ENCODE measurements at places on chromosomes 2 and 18. TPM values are rescaled to one million over a fixed set of nuclear protein-coding genes. Genes with fewer than 3 reads are reported as not detected.

GRCh38 chr2:71691747-71692441 lies 238.5 kb downstream of the DYSF start:
- no peak overlapping the region for H3K4me3 ChIP-seq
- no peak overlapping the region for H3K27ac ChIP-seq
- DNase-seq, result no peak
- H3K27me3 ChIP-seq, result no peaks in the 10 kb centered on the region
- H3K4me1 ChIP-seq, result peaks cover 28% of the 10 kb centered on the region

- H3K27ac ChIP-seq, result no peak overlapping the region
- no peaks in the 10 kb centered on the region for H3K4me1 ChIP-seq
- no peak overlapping the region for H3K4me3 ChIP-seq
- no peaks in the 10 kb centered on the region for H3K27me3 ChIP-seq
- H3K36me3 ChIP-seq, result no peaks in the 10 kb centered on the region
Observed at GRCh38 chr2:41160439-41160838, 708.5 kb upstream of the SLC8A1 start.

DNA sequence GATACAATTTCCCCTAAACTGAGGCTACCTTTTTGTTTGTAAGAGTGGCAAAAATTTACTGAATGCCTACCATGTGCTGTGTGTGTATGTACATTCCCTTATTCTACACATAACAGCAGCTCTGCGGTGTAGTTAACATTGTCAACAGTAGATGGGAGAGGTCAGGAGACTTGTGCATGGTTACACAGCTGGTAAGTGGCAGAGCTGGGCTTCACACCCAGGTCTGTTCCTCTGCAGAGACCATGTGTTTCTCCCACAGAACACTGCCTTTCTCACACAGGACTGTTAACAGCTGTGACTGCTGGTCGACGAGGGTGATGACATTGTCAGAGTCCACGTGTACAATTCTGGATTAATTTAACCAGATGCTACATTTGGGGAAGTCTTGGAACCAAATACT lies 49.1 kb downstream of the EML6 start:
- DNase-seq, result no peak
- no peak overlapping the region for H3K4me3 ChIP-seq
- no peak overlapping the region for H3K27ac ChIP-seq
- no peaks in the 10 kb centered on the region for H3K36me3 ChIP-seq
- no peaks in the 10 kb centered on the region for H3K4me1 ChIP-seq

DNA sequence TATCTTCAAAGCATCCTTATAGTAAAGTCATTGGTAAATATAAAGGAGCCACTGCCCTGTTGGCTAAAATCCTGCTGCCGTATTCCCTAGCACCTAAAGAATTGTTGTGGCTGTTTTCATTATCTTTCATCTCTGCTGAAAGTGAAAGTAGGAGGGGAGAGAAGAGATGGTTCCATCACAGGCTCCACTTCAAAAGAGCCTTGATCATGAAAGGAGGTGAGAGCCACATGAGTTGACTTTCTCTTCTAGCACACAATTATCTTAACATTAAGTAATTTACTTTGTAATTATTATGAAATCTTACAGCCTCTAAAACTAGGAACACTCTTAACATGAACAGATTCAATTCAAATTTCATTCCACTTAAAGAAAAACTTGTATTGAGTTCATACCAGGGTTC lies 1050.9 kb upstream of the LRRTM1 start:
- H3K27me3 ChIP-seq, result no peaks in the 10 kb centered on the region
- H3K4me1 ChIP-seq, result no peaks in the 10 kb centered on the region
- no peak overlapping the region for H3K4me3 ChIP-seq
- no peaks in the 10 kb centered on the region for H3K36me3 ChIP-seq
- H3K27ac ChIP-seq, result no peak overlapping the region
- DNase-seq, result no peak

DNA sequence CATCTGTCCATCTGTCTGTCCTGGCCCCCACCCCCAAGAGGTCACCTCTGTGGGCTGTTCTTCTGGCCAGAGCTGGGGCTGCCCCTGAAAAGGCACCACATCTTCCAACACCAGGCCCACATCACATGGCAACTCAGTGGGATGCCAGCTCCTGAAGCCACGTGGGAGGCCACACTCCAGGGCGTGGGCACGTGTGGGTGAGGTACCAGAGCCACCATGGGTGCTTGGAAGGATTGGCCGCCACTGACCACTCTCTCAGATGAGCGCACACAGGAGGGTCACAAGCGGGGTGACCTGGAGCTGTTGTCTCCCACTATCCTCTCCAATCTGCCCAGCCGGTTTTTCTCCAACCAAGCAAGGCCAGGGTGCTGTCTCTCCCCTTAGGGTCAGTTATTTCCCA lies 197.9 kb downstream of the TFCP2L1 start:
- no peaks in the 10 kb centered on the region for H3K36me3 ChIP-seq
- peaks cover 23% of the 10 kb centered on the region for H3K4me1 ChIP-seq
- peaks cover 7% of the 10 kb centered on the region for H3K27me3 ChIP-seq
- no peak for DNase-seq

GRCh38 chr2:65527451-65528240 lies 95.2 kb upstream of the SPRED2 start:
- no peaks in the 10 kb centered on the region for H3K36me3 ChIP-seq
- DNase-seq, result no peak
- H3K4me3 ChIP-seq, result no peak overlapping the region
- no peaks in the 10 kb centered on the region for H3K27me3 ChIP-seq

GRCh38 chr2:25323610-25324189 lies 18.0 kb downstream of the DNMT3A start:
- peaks cover 34% of the 10 kb centered on the region for H3K4me1 ChIP-seq
- no peaks in the 10 kb centered on the region for H3K27me3 ChIP-seq
- no peak for DNase-seq
- H3K27ac ChIP-seq, result no peak overlapping the region
- H3K4me3 ChIP-seq, result no peak overlapping the region

GRCh38 chr18:74115046-74115445 lies 32.6 kb downstream of the FBXO15 start:
- no peaks in the 10 kb centered on the region for H3K36me3 ChIP-seq
- H3K4me1 ChIP-seq, result no peaks in the 10 kb centered on the region
- H3K27ac ChIP-seq, result no peak overlapping the region

- DNase-seq, result no peak
- no peaks in the 10 kb centered on the region for H3K36me3 ChIP-seq
- no peaks in the 10 kb centered on the region for H3K4me1 ChIP-seq
- H3K27me3 ChIP-seq, result no peaks in the 10 kb centered on the region
Observed at GRCh38 chr18:31581498-31582197, 10.0 kb upstream of the TTR start.

DNA sequence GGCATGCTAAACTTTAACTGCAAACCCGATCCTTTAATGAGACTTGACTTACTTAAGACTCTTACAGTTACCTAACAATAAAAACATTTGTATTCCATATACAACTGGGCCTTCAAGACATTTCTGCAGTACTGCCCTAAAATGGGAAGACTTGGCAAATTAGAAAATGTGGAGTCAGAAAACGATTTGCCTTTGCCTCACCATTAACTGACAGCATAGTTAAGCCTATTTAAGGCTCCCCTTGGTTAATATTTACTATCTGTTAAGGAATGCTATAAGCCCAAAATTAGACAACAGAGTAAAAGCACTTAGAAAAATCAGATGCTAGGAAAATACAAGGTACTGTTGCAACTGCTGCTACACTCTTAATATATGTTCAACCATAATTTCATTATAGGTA lies 18.7 kb downstream of the TYW5 start:
- no peak overlapping the region for H3K27ac ChIP-seq
- H3K36me3 ChIP-seq, result peaks cover 10% of the 10 kb centered on the region
- no peak for DNase-seq
- no peaks in the 10 kb centered on the region for H3K4me1 ChIP-seq
- no peak overlapping the region for H3K4me3 ChIP-seq

- peaks cover 2% of the 10 kb centered on the region for H3K36me3 ChIP-seq
- H3K4me3 ChIP-seq, result no peak overlapping the region
- DNase-seq, result no peak
- no peak overlapping the region for H3K27ac ChIP-seq
- no peaks in the 10 kb centered on the region for H3K4me1 ChIP-seq
Observed at GRCh38 chr18:6313415-6313814, 101.3 kb downstream of the L3MBTL4 start.

DNA sequence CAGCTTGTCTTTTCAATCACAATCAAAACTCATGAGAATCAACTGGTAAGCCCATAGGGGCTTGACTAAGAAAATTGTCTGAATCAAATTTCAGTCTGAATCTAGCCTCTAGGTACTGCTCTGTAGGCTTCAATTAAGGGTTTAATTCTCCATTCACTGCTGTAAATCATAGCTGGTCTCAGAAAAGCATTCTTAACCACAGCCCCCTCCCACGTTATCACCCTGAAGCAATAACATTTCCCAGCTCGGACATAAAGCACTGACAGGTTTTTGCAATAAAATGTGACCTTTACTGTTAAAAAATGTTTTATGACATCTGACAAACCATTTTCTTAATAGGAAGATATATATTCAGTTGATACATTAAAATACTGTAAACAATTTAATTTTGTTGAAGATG lies 55.0 kb downstream of the LRP1B start:
- no peak overlapping the region for H3K4me3 ChIP-seq
- H3K4me1 ChIP-seq, result no peaks in the 10 kb centered on the region
- H3K27me3 ChIP-seq, result no peaks in the 10 kb centered on the region
- H3K36me3 ChIP-seq, result no peaks in the 10 kb centered on the region
- no peak overlapping the region for H3K27ac ChIP-seq

DNA sequence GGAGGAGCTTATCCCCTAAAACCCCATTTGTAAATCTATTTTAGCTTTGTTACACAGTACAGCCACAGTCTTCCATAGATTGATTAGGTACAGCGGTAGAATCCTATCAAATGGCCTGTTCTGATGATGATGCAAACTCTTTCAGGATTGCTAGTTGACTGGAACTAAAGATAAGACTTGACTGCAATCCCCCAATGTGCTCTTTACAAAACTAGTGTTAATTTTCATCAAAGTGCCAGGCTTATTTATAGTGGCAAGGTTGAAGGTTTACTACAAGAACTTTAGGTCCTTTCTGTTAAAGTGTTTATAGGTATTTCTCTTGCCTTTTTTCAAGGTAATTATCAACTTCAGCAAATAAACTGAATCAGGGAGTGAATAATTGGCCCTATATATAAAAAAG lies 9.0 kb upstream of the OTX1 start:
- H3K27ac ChIP-seq, result no peak overlapping the region
- no peak for DNase-seq
- no peak overlapping the region for H3K4me3 ChIP-seq
- peaks cover 4% of the 10 kb centered on the region for H3K36me3 ChIP-seq
- no peaks in the 10 kb centered on the region for H3K4me1 ChIP-seq

Gene MDH1B
- total RNA-seq, result 6.7 TPM

Gene ANKRD62
- 0.06 TPM for total RNA-seq

Data from spinal cord (tissue), 10 donors.